ENCODE measurements at places on chromosomes 7 and 10.

DNA sequence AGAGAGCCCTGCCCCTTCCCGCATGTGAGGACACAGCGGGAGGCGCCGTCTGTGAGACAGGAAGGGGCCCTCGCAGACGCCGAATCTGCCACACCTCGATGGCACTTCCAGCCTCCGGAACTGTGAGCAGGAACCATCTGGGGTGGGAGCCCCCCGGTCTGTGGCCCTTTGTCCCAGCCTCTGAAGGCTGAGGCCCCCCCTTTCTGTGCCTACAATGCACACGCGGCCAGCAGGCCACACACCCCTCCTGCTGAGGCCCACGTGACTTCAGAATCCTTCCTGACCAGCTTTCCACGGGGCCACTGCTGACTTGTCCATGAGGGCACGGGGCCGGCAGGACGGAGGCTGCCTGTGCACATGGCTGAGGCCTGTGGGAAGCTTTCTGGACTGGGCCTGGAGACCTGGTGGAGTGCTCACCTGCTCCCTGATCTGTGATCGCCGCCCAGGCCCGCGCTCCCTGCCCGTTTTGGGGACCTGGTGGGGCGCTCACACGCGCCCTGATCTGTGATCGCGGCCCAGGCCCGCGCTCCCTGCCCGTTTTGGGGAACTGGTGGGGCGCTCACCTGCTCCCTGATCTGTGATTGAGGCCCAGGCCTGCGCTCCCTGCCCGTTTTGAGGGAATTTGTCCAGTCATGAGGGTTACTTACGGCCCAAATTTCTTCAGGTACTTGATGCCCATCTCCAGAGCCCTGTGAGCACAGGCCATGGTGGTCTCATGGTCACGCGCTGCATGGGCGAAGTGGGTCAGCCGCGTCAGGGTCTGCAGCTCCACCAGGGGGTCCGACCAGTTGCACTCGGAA lies 34.3 kb downstream of the CFAP46 start:
- DNase-seq = no peak

- DNase-seq = no peak
Measured at GRCh38 chr7:139548302-139549028, 25.0 kb downstream of the CLEC2L start.

DNA sequence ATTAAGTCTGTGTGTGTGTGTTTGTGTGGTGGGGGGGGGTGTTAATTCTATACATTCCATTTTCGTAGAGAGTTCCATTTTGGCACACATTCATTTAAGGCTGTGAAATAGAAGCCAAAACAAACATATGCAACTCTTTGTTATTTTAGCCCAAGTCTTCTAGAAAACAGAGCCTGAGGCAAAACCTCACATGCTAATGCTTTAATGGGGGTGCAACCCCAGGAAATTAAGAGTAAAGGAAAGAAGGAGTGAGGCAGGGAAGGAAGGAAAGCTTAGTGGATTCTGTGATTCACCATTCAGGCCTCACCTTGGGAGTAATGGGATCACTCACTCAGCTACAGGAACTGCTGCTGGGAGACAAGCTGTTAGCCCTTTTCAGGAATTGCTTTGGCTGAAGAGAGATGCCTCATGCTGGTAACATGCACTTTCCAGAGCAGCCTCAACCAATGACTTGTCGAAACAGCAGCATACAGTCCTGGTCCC lies 73.0 kb upstream of the CTTNBP2 start:
- DNase-seq = no peak

- DNase-seq = no peak
Measured at GRCh38 chr10:126744571-126744970, 74.1 kb upstream of the C10orf90 start.

- no peak for DNase-seq
Measured at GRCh38 chr10:36457751-36458150, 667.6 kb upstream of the ANKRD30A start.

DNA sequence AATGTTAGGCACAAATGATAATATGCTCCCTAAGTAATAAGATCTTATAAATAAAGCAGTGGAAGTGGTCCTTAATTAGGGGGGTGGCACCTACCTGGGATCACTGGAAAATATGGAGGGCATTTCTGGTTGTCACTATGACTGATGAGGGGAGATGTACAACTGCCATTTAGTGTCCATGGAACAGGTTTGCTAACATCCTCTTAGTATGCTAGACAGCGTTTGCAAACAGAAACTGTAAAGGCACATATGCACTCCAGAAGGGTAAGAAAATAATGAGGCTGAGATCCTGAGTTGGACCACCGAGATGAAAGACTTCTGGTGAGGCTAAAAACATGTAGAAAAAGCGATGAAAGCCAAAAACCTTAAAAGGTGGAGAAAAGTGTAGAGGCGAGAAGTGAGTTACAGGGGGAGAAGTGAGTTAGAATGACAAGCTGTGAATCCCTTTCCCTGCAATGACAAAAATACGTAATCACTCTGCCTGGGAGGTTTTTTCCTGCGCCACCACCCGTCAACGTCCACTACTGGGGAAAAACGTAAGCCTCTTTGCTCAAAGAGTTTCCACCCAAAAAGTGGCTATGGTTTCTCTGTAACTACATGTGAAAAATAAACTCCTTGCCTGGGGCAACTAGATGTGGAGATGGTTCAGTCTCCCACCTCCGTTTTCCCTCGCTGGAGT lies 767 bp downstream of the KRIT1 start:
- no peak for DNase-seq

DNA sequence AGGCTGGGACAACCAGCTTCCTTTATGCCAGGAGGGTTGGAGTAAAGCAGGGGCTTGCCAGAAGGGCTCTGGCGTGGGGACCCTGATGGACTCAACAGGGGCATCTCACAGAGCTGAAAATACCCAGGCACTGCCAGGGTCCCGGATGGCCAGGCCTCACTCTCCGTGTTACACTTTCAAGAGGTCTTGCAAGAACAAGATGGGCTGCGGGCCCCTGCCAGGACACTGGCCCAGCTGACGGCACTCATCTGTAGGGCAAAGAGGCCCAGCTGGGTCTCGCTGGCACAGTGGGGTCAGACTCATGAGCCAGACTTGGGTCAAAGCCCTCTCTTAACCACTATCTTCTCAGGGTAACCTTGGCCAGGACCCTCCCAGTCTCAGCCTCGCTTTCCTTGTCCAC lies 90.9 kb downstream of the FAM53B start:
- no peak for DNase-seq

GRCh38 chr7:41777894-41778596 lies 75.2 kb upstream of the INHBA start:
- DNase-seq = no peak

DNA sequence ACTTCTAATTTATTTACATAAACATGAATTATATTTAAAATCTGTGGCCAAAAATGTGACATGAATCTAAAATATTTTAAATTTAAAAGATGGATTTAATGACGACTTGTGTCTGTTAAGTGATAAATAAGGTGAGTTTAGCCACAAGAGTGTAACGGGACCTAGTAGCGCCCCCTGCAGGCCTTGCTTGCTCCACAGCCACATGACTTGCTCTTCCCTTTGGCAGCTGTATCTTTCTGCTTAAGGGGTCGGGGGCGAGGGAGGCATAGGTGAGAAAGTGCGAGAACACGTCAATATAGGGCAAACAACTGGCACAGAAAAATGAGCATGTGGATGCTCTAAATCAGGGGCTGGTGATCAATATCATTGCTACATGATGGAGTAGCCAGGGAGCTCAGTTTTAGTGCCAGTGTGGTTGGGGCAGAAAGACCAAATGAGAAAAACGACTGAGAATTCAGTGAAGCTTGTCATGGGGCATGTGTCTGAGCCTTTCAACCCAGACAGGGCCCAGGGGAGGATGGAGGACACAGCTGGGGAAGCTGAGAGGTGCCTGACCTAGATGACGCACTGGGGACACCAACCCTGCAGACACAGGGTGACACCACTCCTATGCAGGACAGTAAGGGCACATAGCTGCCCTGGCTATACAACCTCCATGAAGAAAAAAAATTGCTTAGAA lies 49.8 kb downstream of the PAXIP1 start:
- peak; percentile 77 for DNase-seq

GRCh38 chr10:67550838-67551402 lies 145.1 kb downstream of the CTNNA3 start:
- DNase-seq = no peak

GRCh38 chr7:141234335-141235105 lies 160.7 kb downstream of the TMEM178B start:
- no peak for DNase-seq
